ENCODE measurements at places on chromosomes 12 and 14.
A peak's percentile ranks its signal among the peaks of the same experiment; 100 is the strongest.

DNA sequence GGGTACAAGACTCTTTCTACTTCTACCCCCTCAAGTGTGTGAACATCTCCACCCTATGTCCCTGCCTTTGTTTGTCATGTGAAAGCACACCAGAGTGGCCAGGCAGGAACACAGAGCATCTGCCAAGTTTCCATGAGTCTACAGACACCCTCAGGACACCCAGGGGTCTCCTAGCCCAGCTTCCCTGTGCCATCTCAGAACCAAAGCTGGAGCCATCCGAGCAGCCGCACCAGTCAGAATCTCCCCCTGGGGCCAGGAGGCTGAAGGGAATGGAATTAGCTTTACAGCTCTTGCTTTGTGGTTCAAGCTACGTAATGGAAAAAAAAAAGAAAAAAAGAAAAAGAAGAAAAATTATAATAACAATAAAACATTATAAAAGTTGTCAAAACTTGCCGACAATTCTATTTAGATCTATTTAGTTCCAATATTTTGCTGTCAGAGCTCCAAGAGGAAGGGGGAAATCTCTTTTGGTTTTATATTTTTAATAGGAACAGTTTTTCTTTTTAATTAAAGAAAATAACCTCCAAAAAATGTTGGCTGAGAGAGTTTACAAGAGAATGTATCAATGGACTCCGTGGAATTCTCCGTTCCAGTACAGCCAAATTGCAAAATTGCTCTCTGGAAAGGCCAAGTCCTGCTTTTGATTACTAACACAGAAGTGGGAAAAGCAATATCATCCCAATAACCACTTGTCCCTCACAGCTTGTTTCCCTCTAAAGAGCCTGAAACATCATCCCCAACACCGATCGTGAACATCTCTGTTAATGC, 37.1 kb downstream of the TBX5 start:
- no peak for DNase-seq

- DNase-seq, result no peak
Measured at GRCh38 chr12:53078425-53079225, 565 bp downstream of the SPRYD3 start.

- no peak for DNase-seq
Measured at GRCh38 chr12:5506295-5506694, 74.4 kb downstream of the NTF3 start.

- DNase-seq, result no peak
Measured at GRCh38 chr12:93136253-93137055, 207.4 kb upstream of the EEA1 start.

DNA sequence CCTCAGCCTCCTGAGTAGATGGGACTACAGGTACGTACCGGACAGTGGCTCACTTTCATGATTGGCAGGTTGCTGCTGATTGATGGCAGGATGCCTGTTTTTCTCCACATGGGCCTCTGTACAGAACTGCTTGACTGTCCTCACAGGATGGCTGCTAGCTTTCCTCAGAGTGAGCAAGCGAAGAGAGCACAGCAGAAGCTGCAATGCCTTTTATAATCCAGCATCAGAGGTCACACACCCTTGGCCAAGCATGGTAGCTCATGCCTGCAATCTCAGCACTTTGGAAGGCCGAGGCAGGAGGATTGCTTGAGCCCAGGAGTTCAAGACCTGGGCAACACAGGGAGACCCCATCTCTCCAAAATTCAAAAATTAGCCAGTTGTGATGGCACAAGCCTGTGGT, 31.0 kb downstream of the ARF6 start:
- DNase-seq, result no peak

DNA sequence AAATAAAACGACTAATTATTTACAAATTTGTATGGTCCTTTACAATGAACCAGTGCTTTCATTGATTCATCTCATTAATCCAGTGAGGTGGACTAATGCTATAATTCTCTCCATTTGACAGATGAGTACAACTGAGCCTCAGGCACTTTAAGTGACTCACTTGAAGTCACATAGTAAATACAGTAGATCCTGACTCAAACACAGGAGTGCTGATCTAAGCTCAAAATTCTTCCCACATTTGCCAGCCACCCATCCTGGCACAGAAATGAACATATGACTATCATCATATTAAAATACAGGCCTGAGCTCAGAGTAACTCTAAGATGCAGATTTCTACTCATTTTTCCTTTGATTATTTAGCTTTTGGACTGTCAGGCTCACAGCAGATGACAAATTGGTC, 30.6 kb downstream of the SLC16A7 start:
- DNase-seq, result no peak

- DNase-seq, result no peak
Measured at GRCh38 chr12:49894751-49895148, 8.9 kb downstream of the FAIM2 start.

- no peak for DNase-seq
Measured at GRCh38 chr12:111316671-111317070, 52.2 kb downstream of the PHETA1 start.

GRCh38 chr14:85142982-85143381, 387.0 kb upstream of the FLRT2 start:
- DNase-seq, result no peak

DNA sequence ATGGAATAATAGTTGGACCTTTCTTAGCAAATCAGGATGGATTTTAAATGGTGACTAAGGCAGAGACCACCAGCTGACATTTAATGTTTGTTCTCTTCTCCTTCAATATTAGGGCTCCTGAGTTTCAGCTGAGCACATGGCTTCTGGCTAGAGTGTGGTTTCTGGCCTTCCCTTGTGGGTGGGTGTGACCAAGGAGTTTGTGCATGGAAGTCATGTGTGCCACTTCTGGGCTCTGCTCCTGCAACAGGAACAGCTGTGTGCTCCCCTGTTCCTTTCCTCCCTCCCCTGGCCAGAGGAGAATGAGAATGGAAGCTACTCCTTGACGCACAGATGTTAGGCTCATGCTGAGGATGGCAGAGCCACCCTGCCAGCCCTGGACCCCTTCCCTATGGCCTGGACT, 44.2 kb downstream of the CCDC175 start:
- no peak for DNase-seq

DNA sequence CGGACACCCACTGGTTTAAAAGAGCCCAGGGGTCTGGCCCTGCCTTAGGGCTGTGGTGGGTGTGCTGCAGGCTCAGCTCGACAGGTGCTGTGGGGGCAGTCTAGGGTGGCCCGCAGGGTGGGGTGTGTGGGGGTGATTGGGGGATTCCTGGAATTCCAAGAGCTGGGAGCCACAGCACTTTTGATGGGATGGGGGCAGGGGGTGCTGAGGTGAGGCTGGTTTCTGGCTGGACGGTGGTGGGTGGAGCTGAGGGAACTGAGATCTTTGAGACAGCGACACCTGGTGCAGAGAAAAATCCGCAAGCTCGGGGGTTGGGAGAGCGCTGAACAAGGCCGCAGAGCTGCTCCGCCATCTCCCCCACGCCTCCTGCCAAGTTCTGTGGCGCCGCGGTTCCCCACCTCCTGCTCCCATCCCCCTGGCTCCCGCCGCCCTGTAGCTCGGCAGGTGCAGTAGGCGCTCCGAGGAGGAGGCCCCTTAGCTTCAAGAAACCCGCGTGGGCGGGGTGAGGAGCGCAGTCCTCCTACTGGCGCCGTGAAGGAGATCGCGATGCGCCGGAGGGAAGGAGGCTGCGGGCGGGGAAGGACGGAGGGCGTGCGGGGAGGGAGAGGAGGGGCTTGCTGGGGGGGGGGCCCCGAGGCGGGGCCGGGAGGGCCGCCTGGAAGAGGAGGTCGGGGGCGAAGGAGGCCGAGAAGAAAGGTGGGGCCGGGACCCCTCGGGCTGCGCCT, 1.3 kb upstream of the TEDC1 start:
- DNase-seq, result peak; percentile 87

GRCh38 chr14:104113631-104114420, 24.6 kb upstream of the KIF26A start:
- DNase-seq, result no peak

DNA sequence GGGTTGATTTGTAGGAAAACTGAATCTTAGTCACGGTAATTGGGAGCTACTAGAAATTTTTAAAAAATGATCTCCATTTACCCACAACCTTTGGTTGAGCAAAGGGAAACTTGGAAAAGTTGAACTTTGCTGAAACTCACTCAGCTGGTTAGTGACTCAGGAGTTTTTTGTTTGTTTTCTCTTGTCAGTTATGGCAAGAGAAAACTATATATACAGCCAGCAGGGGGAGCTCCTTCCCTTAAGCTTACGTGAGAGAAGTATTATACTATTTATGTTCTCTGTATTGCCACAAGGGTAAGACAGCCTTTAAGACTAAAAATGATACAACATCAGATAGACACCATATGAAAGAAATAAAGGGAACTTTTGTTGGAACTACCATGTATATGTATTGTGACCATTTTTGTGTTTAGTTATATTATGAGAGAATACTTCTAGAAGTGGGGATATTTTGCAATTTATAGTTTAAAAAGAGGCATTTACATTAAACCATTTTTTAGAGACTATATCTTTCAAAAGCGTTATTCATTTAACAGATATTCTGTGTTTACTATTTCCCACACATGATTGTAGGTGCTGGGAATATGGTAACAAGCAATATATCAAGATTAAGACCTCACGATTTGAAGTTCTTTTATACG, 28.1 kb upstream of the TBC1D30 start:
- DNase-seq, result no peak

GRCh38 chr14:92830902-92831301, 36.8 kb downstream of the GOLGA5 start:
- DNase-seq, result no peak

GRCh38 chr14:49036984-49037516, 549.1 kb downstream of the RPS29 start:
- DNase-seq, result no peak

GRCh38 chr12:27429606-27430005, 16.9 kb upstream of the SMCO2 start:
- DNase-seq, result no peak

GRCh38 chr12:7959278-7959677, 23.3 kb upstream of the SLC2A3 start:
- no peak for DNase-seq

DNA sequence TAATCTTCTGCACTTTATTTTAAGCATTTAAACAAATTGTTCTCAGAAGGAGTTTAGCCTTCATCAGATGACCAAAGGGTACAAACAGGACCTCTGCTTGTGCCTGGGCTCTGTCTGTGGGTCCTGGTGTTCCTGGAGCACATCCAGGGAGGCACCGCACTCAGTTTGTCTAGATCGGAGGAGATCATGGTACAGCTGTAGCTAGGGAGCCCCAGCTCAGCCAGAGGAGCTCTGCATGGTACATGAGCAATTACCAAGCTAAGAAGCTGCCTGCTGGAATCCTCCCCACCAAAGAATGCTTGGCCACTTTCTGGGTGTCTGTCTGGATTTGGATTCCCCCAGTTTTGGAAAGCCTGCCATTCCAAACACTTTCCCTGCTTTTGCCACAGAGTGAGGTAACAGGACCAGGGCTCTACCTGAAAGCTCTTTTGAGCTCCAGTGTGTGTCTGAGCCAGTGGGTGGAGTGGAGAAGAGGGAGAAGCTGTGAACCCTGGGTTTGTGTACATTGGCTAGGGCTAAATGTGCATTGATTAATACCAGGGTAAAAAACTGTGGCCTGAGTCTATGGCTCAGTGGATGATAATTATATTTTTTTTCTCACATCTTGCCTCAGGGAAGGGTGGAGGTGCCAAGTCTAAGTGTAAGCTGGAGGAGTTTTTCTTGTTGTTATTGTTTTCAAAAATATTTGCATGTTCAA, 163.7 kb upstream of the IGF1 start:
- no peak for DNase-seq

GRCh38 chr14:99513183-99513694, 32.0 kb downstream of the CCNK start:
- DNase-seq, result no peak

GRCh38 chr14:56868660-56869059, 58.4 kb upstream of the OTX2 start:
- DNase-seq, result no peak

DNA sequence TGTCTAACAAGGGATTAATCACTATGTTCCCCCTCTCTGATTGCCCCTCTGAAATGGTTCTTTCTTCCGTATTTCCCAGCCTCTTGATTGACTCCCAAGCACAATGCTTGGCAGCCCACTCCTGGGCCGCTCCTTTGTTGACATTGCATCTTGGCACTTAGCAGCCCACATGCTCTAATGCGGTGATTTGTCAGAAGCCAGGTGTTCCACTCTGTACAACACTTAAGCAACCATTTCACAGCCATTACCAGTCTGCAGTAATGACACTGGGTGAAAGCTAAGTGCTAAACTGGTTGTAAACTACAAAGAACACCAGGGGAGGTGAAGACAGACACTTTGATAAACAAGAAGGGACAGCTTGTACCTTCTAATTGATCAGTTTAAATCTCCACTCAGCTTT, 353.5 kb downstream of the TMEM132D start:
- DNase-seq, result no peak

DNA sequence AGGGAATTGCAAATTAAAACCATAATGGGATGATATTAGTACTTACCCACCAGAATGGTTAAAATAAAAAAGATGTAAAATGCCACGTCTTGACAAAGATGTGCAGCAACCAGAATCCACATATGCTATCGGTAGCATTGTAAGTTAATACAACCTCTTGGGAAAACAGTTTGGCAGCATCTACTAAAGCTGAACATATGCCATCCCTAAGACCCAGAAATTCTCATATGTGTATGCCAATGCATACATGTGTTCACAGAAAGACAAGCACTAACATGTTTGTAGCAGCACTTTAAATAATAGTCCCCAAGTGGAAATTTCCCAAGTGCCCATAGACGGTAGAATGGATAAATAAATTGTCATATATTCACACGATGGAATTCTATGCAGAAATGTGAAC, 28.3 kb upstream of the SLC5A8 start:
- DNase-seq, result no peak

DNA sequence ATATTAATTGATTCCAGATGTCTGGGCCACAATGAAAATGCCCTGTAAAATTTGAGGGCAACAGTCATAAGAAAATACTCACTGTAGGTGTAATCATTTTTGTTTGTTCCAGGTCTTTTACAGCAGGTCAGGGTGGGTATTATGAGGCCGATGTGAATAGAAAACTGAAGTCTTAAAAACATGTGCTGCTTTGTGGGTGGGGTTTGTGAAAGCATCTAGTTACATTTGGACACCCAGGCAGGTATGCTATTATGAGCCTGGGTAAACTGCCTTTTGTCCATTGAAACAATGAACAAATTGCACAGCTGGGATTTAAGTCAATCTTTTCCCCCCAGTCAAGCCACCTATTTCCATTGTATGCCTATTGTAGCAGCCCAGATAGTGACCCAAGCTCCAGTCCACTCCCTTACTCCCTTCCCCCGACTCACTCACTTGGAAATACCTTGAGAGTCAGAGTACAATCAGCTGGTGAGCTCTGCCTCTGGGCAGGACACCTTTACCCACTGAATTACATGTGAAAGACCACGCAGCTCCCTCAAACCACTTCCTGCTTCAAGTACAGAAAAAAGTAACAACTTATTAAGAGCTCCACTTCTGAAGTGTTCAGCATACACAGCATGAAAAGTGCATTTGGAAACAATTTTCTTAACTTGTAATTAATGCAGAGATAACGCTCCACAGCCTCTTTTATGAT, 1.8 kb downstream of the IGF1 start:
- DNase-seq, result no peak

- no peak for DNase-seq
Measured at GRCh38 chr12:108305991-108306501, 33.1 kb downstream of the CMKLR1 start.

All from T-helper 1 cell (primary cell).